Activated T-cell treated with anti-CD3 and anti-CD28 coated beads for 48 hours (primary cell): ENCODE measurements at places on chromosomes 3 and 15.

GRCh38 chr3:137191133-137191923, 233.5 kb downstream of the IL20RB start:
- DNase-seq: no peak

DNA sequence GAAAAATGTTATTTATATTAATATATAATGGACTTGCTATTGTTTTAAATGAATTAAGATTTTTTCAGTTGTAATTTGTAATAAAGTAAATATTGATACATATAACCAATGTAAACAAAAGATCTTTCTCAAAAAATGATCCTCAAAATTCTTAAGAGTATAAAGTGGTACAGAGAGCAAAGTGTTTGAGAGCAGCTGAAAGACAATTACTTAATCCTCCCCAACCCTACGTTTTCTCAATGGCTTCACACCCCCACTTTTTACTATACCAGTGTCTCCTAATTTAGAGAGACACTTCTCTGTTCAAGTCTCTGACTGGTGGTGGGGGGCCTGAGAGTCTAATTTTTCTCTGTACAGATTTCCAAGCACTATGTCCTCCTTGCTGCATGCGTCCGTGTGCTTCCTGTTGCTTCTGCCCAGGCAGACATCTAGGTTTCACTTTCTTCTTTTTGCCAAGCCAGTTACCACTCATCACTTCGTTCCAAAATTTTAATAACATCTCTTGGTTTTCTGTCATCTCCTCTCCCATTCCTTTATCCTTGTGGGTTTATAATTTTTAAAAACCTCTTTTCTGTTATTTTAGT, 276.3 kb upstream of the DNAJC19 start:
- no peak for DNase-seq

DNA sequence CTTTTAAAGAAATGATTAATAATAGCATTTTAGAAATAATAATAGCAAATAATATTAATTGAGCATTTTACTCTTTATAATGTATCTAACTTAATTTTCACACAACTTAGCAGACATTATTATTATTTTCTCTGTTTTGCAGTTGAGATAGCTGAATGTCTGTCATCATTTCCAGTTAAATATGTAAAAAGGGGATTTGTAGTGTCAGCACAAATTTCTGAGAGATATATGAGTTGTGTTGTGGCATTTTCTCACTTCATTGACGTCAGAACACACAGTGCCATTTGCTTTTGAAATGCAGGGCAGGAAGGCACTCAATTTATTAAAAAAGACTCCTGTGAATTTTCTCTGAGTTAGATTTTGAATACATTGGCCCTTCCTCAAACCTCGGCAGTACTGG, 111.0 kb downstream of the GRM7 start:
- DNase-seq: no peak

GRCh38 chr15:80844011-80844732, 65.0 kb downstream of the CEMIP start:
- DNase-seq: no peak

DNA sequence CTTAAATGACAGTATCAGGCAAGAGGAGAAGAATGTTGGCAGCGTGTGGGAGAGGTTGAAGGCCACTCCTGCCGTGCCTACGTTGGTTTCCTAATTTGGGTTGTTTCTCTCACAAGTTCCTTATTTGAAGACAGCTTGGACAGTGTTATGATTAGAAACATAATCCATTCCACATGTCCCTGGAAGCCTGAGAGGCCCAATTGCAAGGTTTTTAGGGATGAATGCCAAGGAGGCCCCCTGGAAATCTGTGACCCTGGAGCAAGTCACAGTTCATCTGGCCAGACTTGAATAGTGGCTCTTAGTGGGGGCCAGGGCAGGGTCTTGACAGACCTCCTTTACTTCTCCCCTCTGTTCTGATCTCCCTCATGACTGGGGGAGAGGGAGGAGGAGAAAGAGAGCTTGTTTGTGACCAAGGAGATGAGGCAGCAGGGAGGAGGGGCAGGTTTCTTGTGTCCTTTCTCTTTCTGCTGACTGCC, 584.4 kb upstream of the TBL1XR1 start:
- no peak for DNase-seq

DNA sequence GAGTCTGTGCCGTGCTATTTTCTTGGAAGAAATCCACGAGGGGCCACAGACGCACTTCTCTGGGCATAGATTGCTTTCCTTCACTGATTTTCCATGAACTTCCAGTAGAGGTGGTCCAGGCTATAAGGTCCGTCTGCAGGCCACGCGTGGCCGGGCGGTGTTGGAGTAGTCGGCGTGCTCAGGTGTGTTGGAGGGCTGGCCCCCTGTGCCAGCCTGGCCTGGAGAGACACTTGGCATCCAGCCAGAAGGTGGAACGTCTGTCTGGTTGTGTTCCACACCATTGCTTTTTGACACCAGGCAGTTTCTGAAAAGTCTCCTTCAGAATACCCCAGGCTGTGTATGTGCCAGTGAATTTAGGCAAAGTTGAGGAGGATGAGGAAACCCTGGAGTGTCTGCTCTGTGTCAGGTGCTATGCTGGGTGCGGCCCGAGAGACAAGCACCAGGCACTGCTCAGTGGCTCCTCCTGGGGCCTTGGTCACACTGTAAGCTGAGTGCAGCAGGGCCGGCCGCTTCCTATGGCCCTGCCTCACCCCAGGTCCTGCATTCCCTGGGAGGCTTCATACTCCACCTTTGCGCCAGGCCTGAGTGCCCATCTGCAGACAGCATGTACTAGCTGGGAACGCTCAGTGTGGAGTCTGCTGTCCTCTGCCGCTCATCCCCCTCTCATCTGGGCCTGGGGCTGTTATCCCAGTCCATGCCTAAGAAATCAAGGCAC, 52.1 kb upstream of the TAMM41 start:
- no peak for DNase-seq

DNA sequence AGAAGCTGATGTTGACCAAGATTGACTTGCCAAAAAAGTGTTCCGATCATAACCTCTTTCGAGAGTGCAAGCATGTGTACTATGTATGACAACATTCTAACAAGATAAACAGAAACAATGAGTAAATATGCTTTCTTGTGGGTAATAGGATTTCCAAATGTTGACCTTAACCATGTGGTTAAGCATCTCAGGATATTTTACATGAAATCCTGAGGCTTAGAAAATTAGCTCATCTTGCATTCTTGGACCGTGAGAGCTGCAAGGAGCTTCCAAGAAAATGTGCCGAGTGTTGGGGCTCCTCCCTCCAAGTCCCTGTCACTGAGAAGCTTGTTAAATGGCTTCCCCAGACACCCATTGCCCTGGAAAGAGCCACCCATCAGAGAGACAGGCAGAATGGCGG, 50.1 kb downstream of the C3orf20 start:
- DNase-seq: no peak

- no peak for DNase-seq
These were observed 818.5 kb downstream of the TBL1XR1 start for GRCh38 chr3:176378789-176379188.

DNA sequence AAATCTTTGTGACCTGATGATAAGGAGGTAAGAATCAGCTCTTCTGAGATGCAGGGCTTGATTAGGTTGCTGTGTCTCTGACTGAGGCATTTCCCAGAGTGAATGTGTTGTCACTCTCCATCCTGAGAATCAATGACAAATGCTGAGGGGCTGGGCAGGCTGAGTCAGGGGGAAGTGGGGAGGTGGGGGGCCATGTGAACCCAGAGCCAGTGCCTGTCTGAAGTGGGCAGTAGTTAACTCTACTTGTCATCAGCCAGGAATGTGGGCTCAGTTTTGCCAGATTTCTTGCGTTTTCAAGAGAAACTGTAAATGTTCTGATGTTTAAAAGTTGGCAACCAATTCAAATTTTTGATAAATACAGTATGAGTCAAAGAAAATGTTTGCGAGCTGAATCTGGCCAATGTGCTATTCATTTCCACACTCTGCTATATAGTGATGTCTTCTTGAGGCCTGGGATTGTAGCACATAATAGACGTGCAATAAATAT, 3.1 kb upstream of the BNC1 start:
- DNase-seq: no peak

- DNase-seq: no peak
These were observed 77.5 kb upstream of the IL12A start for GRCh38 chr3:159910991-159911663.

DNA sequence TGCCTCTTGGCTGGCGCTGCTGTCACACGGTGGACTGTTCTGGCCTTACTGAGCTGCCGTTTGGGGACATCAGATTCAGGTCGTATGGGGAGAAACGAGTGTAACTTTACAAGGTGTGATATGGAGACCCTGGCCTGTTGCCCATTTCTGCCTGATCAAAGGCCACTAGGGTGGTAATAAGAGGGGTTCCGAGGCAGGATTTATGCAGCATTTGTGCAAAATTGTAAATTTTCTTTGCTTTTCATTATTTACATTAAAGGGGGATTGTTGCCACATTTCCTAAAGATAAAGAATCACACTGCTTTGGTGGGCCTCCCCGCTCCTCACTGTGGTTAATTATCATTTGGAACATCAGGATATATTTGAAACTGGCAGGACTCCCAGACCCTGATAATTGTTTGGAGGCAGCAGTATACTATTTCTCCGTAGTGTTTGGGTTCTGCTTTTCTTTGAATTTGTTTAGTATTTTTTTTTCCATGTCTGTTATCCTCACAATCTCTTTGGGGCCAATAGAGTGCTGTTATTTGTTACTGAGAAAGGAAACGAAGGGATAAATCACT, 891 bp downstream of the NXPE3 start:
- no peak for DNase-seq

DNA sequence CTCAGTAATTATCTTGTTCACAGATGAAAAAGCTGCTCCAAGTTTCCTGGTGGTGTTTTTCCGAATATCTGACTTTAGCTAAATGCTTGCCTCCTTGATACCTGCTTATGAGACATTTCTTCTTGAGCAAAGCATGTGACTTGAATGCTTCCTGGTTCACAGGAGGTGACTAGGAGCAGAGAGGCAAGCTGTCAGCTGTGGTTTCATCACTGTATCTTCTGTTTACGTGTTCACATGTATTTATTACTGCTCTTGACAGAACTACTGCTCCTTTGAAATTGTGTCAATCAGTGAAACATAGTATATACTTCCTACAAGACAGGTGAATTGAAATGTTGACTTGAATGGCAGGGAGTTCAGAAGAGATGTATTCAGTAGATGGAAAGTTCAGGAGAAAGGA, 8.9 kb upstream of the SPPL2A start:
- DNase-seq: no peak

DNA sequence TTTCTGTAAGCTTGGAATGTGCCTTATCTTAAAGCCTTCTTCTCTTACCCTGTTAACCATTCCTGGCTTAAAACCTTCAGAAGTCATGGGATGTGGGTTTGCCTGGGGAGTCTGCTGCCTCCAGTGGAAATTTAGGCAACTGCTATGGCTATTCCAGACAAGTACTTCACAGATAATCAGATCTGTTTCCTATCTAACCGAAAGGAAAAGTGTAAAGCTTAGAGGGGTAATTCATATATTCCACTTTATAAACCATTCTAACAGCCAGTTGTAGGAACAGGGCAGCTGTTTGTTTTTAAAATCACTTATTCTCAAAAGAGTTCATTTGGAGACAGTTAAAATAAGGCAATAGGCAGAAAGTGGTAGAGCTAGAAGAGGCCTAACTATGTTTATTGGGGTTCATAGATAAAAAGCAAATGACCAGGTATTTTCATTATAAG, 219.9 kb downstream of the TCF12 start:
- DNase-seq: no peak

DNA sequence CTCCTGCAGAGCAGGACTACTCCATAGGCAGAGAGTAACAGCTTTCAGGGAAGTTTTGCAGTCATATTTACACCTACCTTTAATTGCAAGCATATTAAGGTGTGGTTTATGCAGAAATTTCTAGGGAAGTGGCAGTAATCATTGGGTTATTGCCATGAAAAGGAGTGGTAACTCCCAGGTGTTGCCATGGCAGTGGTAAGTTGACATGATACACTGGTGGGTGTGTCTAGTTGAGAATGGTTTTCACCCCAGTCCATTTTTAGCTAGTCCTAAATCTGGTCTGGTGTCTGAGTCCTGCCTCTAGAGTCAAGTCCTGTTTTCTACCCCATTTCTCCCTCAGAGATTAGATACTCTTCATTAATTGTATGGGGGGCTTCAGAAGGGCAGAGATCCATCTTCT, 128.4 kb upstream of the GMNC start:
- DNase-seq: no peak

- no peak for DNase-seq
These were observed 292.4 kb downstream of the CNTN4 start for GRCh38 chr3:2390926-2391532.

- DNase-seq: no peak
These were observed 28.9 kb upstream of the PTX3 start for GRCh38 chr3:157407769-157408168.

GRCh38 chr15:50890751-50891150, 17.7 kb upstream of the AP4E1 start:
- no peak for DNase-seq

GRCh38 chr3:150603980-150604319, 829 bp downstream of the SELENOT start:
- no peak for DNase-seq

DNA sequence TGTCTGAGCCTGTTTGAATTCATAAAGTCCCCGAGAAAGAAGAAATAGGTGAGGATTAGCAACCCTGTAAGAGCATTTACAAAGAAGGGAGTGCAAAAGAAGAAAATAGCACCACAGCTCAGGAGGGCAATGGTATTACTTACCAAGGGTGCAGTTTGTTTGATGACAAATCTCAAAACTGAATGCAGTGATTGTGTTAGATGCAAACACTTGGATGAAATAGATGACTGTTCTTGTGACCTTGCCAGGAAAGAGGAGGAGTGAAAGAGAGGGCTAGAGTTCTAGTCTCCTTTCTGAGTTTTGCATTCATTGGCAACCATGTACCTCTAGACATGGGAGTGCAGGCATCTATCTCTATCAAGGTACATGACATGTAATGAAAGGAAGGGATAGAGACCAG, 1030.8 kb upstream of the CFAP20DC start:
- DNase-seq: no peak

DNA sequence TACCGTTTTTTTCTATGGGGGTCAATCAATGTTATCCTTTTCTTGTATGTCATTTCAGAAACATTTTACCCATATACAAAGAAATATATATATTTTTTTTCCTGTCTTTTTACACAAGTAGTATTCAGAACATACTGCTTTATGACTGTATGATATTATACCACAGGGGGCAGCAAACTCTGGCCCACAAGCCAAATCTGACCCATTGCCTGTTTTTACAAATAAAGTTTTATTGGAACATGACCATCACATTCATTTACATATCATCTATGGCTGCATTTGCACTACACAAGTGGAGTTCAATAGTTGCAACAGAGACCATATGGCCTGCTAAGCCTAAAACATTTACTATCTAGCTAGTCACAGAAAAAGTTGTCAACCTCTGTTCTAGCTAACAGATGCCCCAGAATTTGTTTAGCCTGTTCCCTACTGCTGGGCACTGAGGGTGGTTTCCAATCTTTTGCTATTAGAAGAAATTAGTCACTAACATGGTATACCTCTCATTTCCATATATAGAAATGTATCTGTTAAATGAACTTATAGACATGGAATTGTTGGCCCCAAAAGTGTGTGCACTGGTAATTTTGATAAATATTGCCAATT, 57.7 kb downstream of the BFSP2 start:
- DNase-seq: no peak

- no peak for DNase-seq
These were observed 107.4 kb upstream of the PRICKLE2 start for GRCh38 chr3:64332459-64333350.

- DNase-seq: no peak
These were observed 179.5 kb upstream of the NSMCE3 start for GRCh38 chr15:29449136-29449535.

- no peak for DNase-seq
These were observed 58.6 kb downstream of the FBXL22 start for GRCh38 chr15:63655683-63656372.

GRCh38 chr15:95558131-95558530, 772.4 kb upstream of the NR2F2 start:
- DNase-seq: no peak
